Esophagus squamous epithelium (tissue), 5 donors: ENCODE measurements at places on chromosomes 12 and 14. TPM values are rescaled to one million over a fixed set of nuclear protein-coding genes. Genes with fewer than 3 reads are reported as not detected.

SLC2A3 gene
- total RNA-seq, result 4.4 TPM

SALL2 gene
- 2.3 TPM for total RNA-seq

LGR5 gene
- not detected for total RNA-seq

FGF6 gene
- not detected for total RNA-seq

AMN gene
- 24.0 TPM for total RNA-seq

- DNase-seq, result no peak
Measured at GRCh38 chr14:67428501-67429031, 16.6 kb upstream of the PLEK2 start.

DNA sequence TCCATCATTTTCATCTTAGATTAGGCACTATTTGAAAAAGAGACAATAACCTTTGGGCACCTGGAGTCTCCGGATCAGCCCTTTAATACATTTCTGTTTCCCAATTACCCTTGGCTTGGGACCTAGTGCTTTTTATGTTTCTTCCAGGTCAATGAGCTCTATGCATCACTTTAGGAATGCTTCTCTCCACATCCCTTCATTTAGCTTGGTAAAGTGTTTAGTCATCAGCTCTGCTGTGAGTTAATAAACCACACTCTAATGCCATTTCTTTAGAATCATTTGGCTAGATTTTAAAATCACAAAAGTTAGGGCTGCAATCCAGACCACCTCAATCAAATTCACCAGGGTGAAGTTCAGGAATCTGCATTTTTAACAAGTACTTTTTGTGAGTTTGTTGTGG is 41.7 kb downstream of the RASSF9 start:
- DNase-seq, result no peak

- DNase-seq, result no peak
Measured at GRCh38 chr14:89673512-89674225, 256.6 kb upstream of the FOXN3 start.

DNA sequence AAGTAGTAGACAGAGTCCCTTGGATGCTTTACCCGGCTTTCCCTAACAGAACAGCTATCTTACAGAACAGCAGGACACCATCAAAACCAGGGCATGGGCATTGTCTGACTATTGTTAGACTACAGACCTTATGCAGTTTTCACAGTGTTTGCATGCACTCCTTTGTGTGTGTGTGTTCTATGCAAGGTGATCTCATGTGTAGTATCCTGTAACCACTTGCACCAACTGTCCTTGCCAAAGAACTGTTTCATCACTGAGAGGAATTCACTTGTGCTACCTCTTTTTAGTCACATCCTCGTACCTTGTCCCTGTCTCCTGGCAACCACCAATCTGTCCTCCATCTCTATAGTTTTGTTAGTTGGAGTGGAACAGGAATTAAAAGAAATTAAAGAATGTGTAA is 183.6 kb upstream of the PZP start:
- DNase-seq, result no peak

DNA sequence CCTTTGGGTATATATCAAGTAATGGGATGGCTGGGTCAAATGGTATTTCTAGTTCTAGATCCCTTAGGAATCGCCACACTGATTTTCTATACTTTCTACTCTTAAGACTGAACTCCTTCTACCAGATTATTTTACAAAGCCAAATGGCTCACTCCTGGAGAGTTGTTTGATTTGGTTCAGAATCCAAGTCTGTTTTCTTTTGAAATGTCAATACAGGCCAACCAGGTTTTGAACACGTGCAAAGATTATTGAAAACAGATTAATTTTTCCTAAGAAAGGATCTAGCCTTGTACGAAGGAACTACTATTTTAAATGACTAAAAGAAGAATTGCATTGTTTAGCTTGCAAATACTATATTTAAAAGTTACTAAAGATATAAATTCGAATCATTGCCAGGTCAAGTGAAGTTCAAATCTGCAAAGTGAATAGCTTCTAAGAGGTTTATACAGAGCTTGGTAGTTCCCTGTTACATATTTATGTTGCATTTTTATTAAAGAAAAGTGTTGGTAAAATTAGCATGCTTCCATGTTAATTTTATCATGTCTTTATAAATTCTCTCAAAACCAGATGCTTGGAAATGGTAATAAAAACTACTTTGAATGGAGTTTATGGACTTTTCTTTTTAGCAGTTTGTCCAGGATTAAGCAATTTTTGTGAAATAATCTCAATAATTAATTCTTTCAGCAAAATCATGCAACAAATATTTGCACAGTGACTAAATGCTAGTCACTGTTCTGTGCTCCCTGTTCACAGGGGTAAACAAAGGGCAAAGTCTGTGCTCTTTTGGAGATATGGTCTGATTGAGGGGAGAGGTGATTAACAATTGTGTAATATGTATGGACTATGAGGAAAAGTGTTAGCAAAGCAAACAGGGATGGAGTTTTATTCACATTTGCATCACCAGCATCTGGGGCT is 38.9 kb downstream of the GPR65 start:
- no peak for DNase-seq

GRCh38 chr12:75239987-75240386 is 30.3 kb upstream of the KCNC2 start:
- no peak for DNase-seq
